Stimulated activated CD4-positive, alpha-beta T cell treated with anti-CD3 and anti-CD28 coated beads, Interleukin-2, amount 100 ng/mL, for 24 hours (primary cell): ENCODE measurements at places on chromosomes 13 and 19.

GRCh38 chr13:50319635-50320255 lies 304.5 kb downstream of the KCNRG start:
- no peak for DNase-seq

DNA sequence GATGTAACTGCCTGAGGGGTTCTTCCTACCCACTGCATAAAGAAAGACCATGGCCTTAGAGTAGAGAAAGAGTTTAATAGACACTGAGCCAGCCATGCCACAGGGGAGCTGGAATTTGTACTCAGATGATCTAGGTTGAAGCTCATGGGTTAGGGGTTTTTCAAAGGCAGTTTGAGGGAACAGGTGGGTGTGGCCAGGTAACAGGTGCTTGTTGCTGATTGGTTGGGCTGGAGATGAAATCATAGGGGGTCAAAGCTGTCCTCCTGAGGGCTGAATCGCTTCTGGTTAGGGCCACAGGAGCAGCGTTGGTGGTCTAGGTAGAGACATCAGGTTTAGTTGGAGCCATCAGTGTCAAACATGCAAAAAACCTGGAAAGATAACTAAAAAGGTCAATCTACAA lies 59.2 kb upstream of the CSNK1A1L start:
- DNase-seq = no peak

DNA sequence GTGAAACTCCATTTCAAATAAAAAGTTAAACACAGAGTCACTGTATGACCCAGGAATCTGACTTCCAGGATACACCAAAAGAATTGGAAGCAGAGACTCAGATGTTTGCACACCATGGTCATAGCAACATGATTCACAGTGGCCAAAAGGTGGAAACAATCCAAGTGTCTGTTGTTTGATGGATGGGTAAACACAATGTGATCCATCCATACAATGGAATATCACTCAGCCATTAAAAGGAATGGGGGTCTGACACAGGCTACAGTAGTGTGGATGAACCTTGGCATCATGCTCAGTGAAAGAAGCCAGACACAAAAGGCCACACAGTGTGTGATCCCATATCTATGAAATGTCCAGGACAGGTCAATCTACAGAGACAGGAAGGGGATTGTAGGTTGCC lies 174.3 kb downstream of the PTPRS start:
- no peak for DNase-seq

DNA sequence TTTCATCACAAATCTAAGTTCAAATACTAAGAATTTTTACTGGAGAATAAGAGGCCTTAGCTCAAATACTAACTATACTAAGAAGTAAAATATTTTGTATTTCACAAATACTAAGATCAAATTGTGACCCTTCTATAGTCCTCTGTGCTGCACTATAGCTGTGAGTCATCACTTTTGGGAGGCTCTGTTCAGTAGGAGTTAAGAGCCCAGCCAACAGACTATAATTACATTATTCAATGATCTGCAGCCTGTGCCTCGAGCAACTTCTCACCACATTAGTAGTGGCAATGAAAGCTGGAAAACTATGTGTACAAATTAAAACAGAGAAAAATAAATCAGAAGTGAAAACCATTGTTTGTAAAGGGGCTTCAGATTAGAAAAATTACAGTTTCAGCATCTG lies 147.3 kb upstream of the GPC6 start:
- no peak for DNase-seq
